ENCODE measurements at places on chromosomes 4 and X. TPM values are rescaled to one million over a fixed set of nuclear protein-coding genes. Genes with fewer than 3 reads are reported as not detected.

DNA sequence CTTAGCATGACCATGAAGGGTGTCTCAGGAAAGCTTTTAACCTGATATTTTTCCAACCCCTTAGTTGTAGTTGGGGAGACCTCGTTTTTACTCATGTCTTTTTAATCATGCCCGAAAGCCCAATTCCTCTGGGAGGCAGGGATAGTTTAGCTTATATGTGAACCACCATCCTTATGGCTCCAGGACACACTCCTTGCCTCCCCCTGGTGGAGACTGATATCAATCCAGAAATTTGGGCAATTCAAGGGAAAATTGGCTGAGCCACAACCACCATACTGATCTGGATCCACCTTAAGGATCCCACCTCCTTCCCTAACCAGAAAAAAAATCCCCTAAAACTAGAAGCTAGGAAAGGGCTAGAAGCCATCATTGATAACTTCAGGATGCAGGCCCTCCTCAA is 13.4 kb upstream of the COL25A1 start:
- DNase-seq = no peak

DNA sequence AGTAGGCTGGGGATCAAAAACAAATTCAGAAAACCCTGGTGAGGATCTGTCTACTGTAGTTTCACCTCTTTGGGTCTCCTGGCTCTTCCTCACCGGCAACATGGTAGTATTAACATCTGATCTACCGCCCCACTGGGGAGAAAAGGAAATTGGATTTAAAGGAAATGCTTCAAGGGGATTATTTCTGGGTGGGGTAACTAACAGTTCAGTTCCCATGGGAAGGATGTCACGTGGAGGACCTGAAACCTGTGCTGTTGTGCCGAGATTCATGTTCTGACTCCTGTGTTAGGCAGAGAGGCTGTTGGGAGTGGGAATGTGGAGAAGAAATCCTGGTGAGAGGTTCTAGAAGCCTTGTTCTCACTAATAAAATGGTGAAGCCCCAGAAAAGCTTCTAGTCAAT is 254.4 kb downstream of the BCOR start:
- no peak for DNase-seq

DNA sequence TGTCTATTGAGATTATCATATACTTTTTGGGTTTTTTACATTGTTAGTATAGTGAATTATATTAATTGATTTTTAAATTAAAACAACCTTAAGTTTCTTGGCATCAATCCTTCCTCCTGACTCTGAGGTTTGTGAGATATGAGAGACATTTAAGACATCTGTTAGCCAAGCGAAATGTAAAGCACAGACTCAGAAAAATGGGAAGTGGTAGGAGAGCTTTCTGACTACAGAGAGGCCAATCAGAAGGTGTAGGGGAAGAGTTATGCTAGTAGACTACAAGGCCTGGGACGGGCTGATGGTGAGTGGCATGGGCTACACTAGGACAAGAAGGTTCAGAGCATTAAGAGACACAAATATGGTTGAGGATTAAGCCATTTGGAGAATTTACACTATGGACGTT is 255.4 kb downstream of the PRDM5 start:
- DNase-seq = no peak

The MTMR8 gene
- 0.72 TPM for total RNA-seq

GRCh38 chr4:163638909-163639308 is 144.4 kb downstream of the TMA16 start:
- DNase-seq = no peak

DNA sequence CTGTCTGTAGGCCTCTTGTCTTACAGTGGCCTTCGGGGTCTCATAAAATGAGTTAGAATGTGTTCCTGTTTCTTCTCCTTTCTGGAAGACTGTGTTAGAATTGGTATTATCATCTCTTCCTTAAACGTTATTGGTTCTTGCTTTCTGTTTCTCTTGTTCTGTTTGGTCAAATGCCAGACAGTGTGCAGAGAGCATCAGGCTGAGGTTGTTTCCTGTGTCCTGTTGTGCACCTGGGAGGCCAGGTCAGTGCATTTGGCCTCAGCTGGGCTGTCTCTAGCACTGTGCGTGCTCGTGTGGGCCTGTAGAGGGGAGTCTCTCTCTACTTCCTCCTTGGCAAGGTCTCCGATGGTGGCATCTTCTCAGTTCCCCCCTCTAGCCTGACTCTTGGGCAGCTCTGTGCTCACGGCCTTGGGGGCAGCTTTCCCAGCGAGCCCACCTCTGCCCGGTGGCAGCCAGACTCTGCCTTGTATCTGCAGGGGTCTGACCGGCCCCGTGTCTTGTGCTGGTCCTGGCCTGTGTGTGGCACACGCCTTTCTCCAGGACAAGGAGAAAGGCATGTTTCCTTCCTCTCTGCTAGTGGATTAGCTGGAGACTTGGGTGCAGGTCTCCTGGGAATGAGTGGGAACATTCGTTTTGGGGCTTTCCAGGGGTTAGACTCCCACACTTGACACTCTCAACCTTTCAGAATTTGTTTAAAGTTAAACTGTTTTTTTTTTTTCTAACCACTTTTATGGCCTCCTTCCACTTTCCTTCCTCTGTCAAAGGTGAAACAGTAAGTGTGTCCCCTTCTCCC is 62.3 kb downstream of the FAM193A start:
- DNase-seq = peak; percentile 62

GRCh38 chr4:40998675-40999358 is 215.5 kb downstream of the APBB2 start:
- no peak for DNase-seq

DNA sequence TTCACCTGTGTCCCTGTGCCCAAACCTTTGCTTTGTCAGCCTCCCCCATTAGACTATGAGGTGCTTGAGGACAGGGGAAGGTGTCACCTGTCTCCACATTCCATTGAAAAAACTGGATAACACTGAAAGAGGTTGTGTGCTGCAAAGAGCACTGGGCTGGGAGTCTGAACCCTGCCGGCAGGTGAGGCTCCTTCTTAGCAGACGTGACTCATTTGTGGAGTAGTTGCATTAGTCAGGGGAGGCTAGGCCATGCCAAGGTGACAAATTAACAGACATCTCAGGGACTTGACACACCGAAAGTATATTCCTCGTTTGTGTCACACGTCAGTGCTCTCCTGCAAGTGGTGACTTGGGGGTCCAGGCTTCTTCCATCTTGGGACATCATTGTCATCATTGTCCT is 95.9 kb upstream of the STX18 start:
- no peak for DNase-seq

GRCh38 chr4:142366769-142367181 is 479.3 kb downstream of the INPP4B start:
- DNase-seq = no peak

DNA sequence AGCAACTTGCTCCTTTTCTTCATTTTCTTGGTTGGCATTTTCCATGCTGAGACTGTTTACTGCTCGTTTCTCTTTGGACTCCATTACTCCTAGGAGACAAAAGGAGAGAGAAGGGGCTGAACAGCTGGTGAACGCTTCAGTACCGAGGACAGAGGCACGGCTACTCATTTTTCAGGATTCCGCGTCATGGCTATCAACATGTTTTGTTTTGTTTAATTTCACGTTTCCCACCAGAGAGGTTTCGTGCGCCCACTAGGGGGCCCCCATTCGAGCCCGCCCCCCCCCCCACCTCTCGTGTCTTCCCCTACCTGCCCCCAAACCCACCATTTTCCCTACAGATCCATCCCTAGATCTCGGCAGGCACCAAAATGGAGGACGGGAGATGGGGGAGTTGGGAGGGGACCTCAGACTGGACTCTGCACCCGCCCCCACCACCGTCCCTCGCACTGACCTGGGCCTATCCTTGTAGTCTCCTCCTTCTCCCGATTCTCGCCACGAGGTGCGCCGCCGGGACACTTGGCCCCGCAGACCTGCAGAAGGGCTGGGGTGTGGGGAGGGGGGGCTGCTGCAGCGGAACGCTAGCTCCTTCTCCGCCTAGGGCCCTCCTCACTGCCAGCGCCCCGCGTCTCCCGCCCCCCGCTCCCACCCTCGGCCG is 653 bp downstream of the BEX1 start:
- DNase-seq = no peak

DNA sequence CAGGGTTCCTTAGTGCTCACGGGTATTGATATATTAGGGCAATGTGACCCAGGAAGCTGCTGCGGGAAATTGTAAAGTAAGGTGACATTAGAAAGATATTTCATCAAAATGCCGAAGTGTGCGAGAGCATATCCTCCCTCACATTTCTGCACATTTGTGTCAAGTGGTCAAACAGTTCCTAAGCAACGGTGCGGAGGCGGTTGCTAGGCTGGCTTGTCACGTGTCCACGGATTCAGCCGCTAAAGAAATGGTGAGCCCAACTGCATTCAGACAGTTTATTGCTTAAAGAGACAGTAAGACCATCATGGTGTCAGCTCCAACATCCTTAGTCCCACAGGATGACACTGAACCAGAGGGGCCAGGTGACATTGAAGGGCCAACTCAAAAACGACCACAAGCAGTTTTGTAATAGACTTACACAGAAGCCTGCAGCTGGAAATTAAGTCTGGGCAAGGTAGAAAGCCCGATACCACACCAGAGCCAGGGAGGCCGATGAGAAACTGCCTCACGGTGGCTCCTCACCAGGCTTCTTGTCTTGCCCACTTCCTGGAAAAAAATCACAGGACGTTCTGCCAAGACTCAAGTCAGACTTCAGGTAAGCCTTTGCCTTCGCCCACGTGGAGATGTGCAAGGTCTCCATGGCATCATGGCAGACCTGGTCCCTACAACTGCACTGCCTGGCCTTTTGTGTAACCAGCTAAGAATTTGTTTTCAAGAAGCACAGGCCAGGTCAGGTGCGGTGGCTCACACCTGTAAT is 50.4 kb downstream of the USP11 start:
- DNase-seq = peak; percentile 26

DNA sequence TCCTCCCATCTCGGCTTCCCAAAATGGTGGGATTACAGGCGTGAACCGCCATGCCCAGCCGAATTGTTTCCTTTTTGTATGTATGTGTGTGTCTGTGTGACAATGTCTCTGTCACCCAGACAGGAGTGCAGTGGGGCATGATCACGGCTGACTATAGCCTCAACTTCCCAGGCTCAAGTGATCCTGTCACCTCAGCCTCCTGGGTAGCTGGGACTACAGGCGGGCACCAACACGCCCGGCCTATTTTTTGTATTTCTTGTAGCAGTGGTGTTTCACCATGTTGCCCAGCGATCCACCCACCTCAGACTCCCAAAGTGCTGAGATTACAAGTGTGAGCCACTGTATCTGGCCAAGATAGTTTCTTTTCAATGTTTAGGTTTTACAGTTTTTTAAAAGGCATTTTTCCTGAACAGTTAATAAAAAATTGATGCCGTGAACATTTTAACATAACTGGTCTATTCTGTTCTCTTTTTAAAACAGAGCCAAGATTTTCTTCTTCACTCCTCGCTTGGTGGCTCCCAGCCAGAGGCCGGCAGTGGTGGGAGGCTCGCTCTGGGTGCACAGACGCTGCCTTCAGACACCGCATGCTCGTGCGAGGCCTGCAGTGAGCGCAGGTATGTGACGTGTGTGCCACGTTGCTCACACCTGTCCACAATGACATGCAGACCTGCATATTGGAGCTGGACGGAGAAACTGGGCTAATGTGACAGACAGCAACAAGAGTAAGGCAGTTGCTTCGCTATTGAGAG is 88.5 kb downstream of the FAM193A start:
- DNase-seq = no peak

The RASGEF1B gene
- total RNA-seq = 5.8 TPM

Data from osteoblast (primary cell).